ENCODE measurements at places on chromosomes 11 and 22.

- DNase-seq, result no peak
Observed at GRCh38 chr22:16834971-16835370, 9.8 kb upstream of the XKR3 start.

DNA sequence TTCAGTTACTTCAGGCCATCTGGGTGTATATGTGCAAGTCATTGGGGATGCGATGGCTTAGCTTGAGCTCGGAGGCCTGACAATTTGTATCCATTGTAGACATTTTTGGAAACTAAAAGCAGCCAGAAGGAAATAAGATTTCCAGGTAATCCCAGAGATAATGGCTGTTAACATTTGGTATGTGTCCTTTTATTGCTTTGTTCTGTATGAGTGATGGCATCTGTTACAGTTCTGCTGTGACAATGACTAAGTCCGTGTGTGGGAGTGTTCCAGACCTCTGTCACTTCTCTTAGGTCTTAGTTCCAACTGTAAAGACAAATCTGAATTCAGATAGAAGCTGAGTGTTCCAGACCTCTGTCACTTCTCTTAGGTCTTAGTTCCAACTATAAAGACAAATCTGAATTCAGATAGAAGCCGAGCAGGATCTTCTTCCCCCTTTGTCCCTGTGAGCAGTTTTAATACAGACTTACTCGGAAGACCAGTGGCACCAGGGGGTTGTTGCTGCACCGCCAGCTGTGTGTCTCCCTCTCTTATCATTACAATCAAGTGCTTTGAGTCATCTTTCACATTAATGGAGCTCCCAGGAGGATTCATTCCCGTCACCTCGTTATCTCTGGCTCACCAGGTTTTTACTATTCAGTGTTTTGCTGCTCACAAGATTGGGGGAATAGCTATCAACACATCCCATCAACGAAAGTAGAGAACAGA is 190.9 kb upstream of the SORL1-AS1 start:
- DNase-seq, result no peak

- DNase-seq, result no peak
Observed at GRCh38 chr11:111361874-111362273, 17.2 kb downstream of the POU2AF1 start.

GRCh38 chr11:59199546-59200422 is 12.9 kb downstream of the MPEG1 start:
- no peak for DNase-seq

DNA sequence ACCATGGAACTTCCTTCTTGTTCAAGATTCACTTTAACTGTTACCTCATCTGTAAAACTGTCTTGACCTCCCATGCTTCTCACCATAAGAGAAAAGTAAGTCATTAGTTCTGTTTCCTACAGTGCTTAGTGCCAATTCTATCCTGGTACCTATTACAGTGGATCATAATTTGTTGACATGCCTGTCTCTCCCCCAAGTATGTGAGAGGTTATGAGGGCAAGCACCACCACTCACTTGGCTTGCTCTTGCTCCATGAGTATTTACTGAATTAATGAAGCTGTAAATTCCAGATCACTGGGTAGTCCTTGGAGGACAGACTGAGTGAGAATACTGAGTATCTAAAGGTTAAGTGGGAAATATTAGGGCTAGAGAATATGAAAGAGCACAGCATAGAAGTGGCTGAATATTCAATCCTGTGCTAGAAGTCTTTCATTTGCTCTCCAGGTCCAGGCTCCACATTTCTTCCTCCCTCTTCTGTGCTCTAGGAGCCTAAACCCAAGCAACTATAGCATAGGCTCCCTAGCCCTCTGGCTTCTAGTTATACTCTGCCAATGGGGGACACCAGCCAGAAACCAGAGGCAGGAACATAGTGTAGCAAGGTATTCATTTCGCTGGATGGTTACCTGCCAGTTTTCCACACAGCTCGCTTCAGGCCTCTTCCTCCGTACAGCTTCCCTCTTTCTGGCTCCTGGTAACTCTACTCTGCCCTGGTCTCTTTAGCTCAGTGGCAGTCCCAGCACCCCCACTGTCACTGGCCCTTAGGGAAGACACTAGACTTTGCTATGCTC is 118.2 kb upstream of the SLC5A12 start:
- DNase-seq, result no peak

- DNase-seq, result no peak
Observed at GRCh38 chr11:94511932-94512781, at the start of gene C11orf97. Gene C11orf97, plus strand, starts transcription at chr11:94512461. Its CDS starts 68 bp downstream, at chr11:94512529.

GRCh38 chr22:26753125-26753862 is 95.9 kb downstream of the MIAT start:
- no peak for DNase-seq

GRCh38 chr11:69375316-69376154 is 81.6 kb downstream of the MYEOV start:
- DNase-seq, result no peak

DNA sequence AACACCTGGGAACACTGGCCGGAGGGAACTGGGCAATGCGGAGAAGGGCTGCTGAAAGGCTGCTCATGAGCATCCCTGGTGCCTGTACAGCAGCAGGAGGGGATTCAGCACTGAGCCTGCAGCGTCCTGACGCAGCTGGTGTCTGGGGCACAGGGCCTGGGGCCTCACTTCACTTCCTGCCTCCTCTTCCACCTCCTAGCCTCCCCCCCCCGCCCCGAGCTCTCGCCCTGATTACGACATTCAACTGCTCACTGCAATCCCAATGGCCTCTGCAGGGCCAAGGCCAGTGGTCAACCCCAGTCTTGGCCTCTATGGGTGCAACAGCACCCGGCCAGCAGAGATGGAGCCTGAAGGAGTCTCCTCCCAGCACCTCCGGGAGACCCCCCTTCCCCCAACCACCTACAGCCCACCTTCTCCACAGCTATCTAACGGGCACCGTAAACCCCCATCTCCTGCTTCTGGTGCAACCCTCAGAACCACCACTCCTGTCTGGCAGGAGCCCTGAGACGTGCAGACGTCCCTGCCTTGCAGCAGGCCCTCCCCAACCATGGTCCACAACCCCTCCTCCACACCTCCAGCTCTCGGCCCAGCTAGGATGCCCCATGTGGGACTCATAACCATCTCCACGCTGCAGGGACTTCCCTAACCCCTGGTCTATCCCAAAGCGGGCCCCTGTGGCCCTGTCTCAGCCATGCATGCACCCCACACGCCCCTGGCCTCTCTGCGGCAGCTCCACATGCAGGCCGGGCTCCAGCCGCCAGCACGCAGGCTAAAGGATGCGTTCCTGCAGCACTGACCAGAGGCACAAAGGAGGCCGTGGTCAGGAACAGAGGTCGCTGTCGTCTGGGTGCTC is 38.2 kb downstream of the BRD1 start:
- no peak for DNase-seq

DNA sequence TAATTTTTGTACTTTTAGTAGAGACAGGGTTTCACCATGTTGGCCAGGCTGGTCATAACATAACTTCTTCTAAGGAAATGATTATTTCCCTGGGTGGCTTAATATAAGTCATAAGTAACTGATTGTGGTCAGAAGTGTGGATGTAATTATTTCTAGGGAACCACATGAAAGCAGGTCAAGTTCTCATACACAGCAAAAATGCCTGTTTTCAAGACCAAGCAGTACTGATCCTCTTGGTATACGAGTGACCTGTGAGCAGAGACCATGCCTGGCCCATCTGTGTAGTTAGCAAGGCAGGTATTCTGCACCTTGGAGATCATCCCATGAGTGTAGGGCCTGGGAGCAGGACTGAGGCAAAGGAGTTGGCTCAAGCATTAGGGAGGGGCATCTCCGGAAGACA is 32.5 kb upstream of the NUCB2 start:
- no peak for DNase-seq

GRCh38 chr11:47400768-47401279 is 7.6 kb upstream of the SLC39A13 start:
- DNase-seq, result no peak

DNA sequence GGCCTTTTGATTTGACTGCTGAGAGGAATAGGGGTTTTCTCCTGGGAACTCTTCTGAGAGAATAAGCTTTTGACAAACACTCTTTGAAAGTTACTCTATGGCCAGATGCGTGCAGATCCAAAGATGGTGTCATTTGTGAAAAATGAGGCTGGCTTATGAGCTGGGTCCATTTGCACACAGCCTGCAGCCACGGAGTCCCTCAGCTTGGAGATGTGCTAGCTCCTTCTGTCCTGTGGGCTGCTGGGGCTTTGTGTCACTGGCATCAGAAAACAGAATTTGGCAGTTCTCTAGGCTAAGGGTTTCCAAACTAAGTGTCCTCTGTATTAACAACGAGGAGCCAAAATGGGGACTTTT is 702.4 kb downstream of the NTM start:
- DNase-seq, result no peak

- DNase-seq, result no peak
Observed at GRCh38 chr22:39935612-39936011, 24.6 kb upstream of the TMA7B start.

DNA sequence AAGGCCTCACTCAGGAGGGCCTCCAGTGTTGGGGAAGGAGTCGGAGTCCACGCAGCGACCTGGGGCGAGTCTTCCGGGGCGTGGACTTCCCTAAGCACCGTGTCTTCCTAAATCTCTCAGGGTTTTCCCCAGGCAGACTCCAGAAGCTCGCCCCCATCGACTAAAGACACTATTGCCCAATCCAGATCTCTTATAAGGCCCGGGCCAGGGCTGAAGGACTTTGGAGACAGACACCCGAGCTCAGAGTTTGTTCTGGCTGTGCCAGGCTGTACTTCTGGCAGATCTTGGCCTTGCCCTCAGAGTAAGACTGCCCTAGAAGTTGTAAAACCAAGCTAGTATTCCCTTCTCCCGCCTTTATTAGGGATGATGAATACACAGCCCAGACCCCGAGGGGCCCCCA is 191.4 kb downstream of the BUD13 start:
- DNase-seq, result no peak

- DNase-seq, result no peak
Observed at GRCh38 chr11:106327134-106327533, 249.7 kb downstream of the AASDHPPT start.

- no peak for DNase-seq
Observed at GRCh38 chr11:44967930-44968496, 17.3 kb upstream of the TP53I11 start.

- DNase-seq, result no peak
Observed at GRCh38 chr22:21726650-21727049, 8.9 kb downstream of the YPEL1 start.

DNA sequence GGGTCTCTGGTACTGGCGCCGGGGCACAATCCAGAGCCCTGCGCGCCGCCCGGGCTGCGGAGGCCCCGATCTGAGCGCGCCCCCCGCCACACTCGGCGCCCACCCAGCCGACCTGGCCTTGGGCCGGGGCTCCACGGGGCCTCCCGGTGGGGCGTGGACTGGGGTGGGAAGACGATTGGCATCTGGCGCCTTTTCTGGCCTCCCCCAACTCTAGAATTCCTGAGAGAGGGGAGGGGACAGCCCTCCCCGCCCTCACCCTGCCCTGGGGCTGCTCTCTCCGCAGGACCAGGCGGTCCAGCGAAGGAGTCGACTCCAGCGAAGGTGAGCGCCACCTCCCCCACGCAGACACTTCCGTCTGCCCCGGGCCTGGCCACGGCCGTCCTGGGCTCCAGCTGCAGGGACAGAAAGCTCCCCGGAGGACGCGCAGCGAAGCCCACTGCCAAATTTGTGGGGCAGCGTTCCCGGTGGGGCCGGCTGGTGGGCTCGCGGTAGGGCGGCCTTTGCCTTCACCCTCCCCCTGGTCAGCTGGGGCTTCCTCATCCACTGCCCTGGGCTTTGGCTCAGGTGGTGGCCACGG is 593 bp downstream of the SSH3 start:
- no peak for DNase-seq

DNA sequence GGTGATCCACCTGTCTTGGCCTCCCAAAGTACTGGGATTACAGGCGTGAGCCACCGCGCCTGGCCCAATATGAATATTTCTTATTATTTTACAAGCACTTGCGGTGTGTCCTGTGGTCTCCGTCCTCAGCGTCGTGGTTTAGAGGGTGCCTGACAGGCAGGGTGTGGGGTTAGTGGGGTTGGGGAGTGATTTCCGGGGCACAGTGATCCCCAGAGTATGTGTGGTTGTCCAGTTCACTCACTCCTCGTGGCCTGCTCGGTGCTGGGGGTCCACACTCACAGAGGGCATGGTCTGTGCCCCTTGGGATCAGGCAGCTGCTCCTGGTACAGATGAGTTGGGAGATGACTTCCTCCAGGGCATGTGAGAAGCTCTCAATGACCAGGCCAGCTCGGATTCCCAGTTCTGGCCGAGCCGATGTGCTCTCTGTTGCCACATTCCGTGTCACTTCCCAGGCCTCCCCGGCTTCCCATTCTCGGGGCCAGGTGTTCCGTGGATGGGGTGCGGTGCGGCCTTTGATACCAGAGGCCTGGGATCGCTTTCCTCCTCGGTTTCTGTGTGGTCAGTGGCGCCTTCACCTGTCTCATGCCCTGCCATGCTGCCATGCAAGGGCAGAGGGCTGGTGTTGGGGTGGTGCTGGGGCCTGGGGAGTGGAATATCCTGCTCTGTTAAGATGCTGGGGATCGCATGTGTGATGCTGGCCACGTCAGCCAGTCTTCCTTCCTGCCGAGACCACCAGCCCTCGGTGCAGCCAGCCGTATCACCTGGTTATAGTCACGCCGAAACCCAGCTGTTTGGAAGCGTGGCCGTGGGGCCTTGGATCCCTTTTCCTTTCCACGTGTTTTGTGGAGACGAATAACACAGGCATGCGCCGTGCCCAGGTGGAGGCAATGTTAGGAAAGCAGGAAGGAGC is 39.6 kb downstream of the PARVB start:
- no peak for DNase-seq

- no peak for DNase-seq
Observed at GRCh38 chr22:45966320-45966894, 10.6 kb downstream of the WNT7B start.
